ENCODE measurements at places on chromosomes 6 and 20. TPM values are rescaled to one million over a fixed set of nuclear protein-coding genes. Genes with fewer than 3 reads are reported as not detected.

WFDC13 gene
- total RNA-seq, result not detected

SSTR4 gene
- total RNA-seq, result not detected

TTBK1 gene
- total RNA-seq, result not detected

TRIM10 gene
- total RNA-seq, result 0.58 TPM

WFDC12 gene
- total RNA-seq, result not detected

ENPP4 gene
- 0.07 TPM for total RNA-seq

MUCL3 gene
- total RNA-seq, result not detected

EPPIN gene
- total RNA-seq, result not detected

GSTA3 gene
- total RNA-seq, result not detected

BMP2 gene
- total RNA-seq, result not detected

XPO5 gene
- 180 TPM for total RNA-seq

NOTCH4 gene
- 2.7 TPM for total RNA-seq

AKAP12 gene
- total RNA-seq, result 0.72 TPM

CCDC170 gene
- total RNA-seq, result not detected

PSORS1C2 gene
- total RNA-seq, result not detected

FNDC11 gene
- 0.89 TPM for total RNA-seq

PRKN gene
- not detected for total RNA-seq

PRRT1 gene
- 1.9 TPM for total RNA-seq

LHFPL5 gene
- total RNA-seq, result not detected

DEFB127 gene
- not detected for total RNA-seq

ERVFRD-1 gene
- 0.04 TPM for total RNA-seq

NINL gene
- 0.04 TPM for total RNA-seq

FAM83C gene
- total RNA-seq, result not detected

CCN6 gene
- total RNA-seq, result 0.47 TPM

CITED2 gene
- total RNA-seq, result 86.1 TPM

LAMP5 gene
- total RNA-seq, result not detected

SLC35F1 gene
- total RNA-seq, result not detected

ZSCAN23 gene
- total RNA-seq, result 0.22 TPM

SLC35D3 gene
- not detected for total RNA-seq

C20orf141 gene
- not detected for total RNA-seq

DCDC2 gene
- total RNA-seq, result 0.04 TPM

GSTA5 gene
- total RNA-seq, result not detected

LKAAEAR1 gene
- not detected for total RNA-seq

PSMB9 gene
- total RNA-seq, result 3.2 TPM

MEI4 gene
- total RNA-seq, result not detected

MYL9 gene
- 3.2 TPM for total RNA-seq

EDN3 gene
- not detected for total RNA-seq

MAS1 gene
- not detected for total RNA-seq

SLC26A8 gene
- not detected for total RNA-seq

MPIG6B gene
- 0.47 TPM for total RNA-seq

MSH5 gene
- total RNA-seq, result 82.7 TPM

SAMD3 gene
- 0.29 TPM for total RNA-seq

HLA-DQA1 gene
- 0.49 TPM for total RNA-seq

SUMO4 gene
- total RNA-seq, result 0.92 TPM

Measured in K562 (cell line).